Heart left ventricle (tissue), 16 donors: ENCODE measurements at places on chromosomes 13 and 19. TPM values are rescaled to one million over a fixed set of nuclear protein-coding genes. Genes with fewer than 3 reads are reported as not detected.
A peak's percentile ranks its signal among the peaks of the same experiment; 100 is the strongest.

DNA sequence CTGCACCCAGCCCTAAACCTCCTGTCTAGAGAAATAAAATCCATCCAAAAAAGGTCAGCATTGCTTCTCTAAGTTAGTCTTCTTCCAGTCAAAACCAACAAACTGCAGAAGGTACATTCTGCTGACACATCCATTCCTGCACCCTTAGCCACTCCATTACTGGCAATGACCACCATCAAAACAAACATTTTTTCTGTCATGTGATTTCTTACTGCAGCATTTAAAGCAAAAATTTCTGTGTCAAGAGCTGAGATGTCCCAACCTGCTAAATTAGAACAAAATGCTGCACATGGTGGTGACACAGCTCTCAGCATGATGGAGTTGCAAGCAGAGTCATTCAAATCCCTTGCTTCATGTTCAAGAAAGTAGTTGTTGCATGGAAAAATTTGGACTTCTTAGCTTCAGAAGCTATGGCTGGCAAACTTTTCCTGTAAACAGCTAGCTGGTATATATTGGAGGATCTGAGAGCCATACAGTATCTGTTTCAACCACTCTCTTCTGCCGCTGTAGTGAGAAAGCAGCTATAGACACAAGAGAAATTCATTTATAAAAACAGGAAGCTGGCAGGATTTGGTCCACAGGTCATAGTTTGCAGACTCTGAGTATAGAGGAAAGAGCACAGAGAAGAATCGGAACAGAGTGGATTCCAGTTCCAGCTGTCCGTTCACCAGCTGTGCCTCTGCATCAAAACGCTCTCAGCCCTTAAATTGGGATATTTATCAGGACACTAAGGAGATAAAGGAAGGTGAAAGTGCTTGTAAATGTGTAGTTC, 17.4 kb downstream of the RUBCNL start:
- no peak for DNase-seq

DNA sequence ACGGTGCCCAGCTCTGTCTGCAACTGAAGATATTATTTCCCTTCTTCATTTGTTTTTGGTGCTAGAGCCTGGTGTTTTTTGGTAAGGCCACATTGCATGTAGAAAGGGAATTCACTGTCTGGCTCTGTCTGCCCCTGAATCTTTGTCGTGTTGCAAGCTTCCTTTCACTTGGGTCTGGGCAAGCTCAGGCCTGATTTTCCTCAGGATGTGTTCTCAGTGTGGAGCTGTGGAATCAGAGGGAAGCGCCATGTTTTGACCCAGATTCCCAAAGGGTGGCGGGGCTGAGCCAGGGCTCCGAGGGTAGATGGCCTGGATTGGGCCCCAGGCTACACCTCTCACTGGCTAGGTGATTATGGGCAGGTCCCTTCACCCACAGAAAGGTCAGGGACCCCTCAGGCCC, 8.6 kb downstream of the PRKCSH start:
- no peak for DNase-seq

GRCh38 chr13:20125129-20125782, 35.6 kb downstream of the GJA3 start:
- no peak for DNase-seq

- DNase-seq = peak; percentile 82
These were observed at the start of gene NFIX for GRCh38 chr19:12994701-12995595. Gene NFIX (plus strand): TSS chr19:12995475. CDS start chr19:12995838, 363 bp downstream.

DNA sequence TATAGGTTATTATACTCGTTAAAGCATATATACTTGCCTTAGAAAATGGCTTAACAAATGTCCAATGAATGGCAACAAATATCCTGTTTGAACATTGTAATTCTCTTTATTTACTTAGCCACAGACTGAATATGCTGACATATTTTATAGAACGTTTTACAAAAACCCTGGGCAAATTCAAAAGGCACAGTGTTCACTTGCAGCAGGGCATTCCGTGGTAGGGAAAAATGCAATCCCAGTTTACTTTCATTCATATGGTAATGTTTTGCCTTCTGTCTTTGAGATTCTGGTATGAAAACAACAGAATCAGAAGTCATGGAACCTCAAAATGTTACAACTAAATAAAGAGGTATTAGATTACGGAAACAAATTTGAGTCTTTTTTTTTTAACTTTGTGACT, 56.2 kb upstream of the MYCBP2 start:
- DNase-seq = no peak

DNA sequence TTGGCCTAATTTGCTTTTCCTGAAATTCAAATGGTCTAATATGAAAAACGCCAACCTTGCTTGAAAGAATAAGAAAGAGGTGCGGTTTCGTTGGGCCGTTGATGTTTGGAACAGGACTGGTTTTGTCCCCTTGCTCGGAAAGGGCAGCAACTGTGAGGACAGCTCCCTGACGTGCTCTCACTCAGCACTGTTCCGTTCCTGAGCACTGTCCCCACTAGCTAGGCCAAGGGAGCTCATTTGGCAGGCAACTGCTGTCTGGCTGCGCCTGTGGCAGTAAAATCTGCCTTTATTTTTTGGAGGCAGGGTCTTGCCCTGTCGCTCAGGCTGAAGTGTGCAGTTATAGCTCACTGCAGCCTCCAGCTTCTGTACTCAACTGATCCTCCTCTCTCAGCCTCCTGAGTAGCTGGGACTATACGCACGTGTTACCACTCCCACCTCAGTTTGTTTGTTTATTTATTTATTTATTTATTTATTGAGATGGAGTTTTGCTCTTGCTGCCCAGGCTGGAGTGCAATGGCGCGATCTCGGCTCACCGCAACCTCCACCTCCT, 4.5 kb downstream of the LDLR start:
- no peak for DNase-seq

DNA sequence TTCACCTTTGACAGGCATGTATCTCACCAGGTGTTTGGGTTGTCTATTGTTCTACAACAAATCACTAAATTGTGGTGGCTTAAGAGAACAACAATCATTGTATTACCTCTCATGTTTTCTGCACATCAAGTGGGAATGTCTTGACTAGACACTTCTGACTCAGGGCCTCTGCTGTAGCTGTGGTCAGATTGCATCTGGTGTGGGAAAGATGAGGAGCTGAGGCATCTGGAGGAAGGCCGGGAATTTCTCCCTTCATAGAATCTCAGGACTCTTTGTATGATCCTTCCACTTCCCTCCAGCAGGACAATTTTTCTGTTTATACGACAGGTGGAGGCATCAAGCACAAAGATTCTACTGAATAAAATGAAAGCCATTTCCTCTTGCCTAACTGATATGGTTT, 511.8 kb upstream of the NBEA start:
- DNase-seq = no peak

The CFAP97D2 gene
- not detected for total RNA-seq

The DACT3 gene
- 11.5 TPM for total RNA-seq

The CEACAM7 gene
- not detected for total RNA-seq

The LRRC8E gene
- total RNA-seq = 1.7 TPM
